ENCODE measurements at places on chromosomes 3 and 15.

GRCh38 chr3:52185837-52186236 is 12.1 kb upstream of the ALAS1 start:
- DNase-seq: no peak

DNA sequence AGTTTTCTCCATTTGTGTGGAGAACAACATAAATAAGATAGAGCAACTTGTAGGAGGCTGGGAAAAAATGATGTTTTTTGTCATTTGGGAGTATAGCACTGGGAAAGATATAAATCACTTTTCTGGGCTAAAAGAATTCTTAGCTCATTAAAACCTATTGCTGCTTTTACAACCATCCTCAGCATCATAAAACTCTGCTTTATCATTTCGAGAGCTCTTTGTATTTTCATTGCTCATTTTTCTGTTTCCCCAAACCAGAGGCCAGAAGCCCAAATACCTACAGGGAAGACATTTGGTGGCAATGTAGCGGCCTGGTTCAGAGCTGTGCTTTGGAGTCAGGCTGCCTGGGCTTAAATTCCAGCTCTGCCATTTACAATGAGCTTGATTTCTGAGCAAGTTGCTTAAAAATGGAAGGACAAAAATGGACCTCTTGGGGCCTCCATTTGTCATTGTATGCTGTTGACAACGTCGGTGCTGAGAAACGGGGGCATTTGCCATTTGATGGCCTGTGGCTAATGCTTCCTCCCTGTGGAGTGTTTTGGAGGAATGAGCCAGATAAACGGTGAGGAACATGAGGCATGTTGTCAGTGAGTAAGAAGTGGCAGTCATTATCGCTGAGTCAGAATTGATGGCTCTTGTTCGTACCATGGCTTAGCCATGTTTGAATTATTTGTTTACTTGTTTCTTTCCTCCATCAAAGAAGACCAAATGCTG is 260.0 kb downstream of the EBLN2 start:
- DNase-seq: no peak

DNA sequence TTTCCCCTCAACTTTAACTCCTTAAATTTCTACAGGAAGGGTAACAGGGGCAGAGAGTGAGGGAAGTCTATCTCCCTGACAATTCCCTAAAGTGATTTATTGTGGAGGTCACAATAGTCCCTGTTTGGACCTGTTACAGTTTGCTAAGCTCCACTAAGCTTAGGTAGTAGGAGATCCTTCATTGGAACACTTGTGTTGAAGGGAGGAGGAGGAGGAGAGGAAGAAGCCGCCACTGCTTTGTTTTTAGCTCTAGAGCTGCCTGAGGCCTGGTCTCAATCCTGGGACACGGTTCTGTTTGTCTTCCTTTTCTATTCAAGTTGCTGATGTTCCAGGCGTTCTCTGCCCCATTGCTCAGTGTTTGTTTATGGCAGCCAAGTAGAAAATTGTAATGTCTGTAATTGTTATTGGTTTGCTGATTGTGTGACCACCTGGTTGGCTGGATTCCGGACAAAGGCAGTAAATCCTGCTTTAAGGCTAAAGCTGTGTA is 48.4 kb downstream of the HES1 start:
- DNase-seq: no peak

DNA sequence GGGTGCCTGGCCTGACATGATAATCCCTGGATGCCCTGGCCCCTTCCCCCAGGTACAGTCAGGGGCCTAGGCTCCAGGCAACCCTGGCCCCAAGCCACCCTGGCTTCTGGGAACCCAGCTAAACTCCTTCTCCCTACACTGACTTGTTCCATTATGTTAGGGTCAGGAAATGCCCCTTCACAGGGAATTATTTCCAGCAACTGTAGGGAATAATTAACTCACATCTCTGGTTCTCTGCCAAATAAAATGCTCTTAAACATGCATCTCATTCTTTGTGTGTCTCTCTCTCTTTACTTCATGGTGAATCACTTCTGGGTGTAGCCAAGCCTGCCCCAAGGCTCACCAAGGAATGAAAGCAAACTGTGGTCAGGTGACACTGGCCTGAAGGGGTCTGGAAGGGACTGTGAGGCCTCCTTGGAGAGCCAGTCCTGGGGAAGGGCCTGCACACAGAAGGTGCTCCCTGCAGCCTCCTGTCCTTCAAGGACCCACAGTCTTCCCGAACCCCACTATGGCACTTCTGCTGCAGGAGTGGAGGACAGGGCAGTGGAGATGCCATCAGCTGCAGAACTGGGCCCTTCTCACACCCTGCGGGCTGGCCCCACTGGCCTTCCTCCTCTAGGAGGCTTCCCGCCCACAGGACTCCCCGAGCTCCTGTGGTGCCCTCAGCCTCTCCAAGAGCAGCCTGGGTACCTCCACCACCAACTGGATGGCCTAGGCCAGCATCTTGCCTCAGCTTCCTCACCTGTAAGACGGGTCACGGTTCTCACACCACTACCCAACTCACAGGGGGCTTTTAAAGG is 17.6 kb downstream of the TKT start:
- DNase-seq: no peak

DNA sequence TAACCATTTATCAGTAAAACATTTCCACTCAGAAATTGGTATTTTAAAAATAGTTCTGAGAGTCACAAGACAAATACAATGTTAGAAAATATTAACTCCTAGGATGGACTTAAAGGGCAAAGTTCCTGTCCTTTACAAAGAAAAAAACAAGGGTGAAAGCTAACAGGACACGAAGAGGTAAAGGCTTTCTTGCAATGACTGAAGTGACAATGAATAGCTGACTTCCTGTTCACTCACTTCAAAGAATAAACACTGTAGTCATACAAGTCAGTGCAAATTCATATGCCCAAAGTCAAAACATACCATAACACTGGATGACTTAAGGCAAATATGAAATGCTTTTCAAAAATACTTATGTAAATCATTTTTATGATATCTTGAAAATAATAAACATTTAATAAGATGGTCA is 1389.8 kb upstream of the ALCAM start:
- no peak for DNase-seq

- DNase-seq: no peak
These were observed 56.3 kb downstream of the PDZRN3 start for GRCh38 chr3:73568371-73568862.

- no peak for DNase-seq
These were observed 558 bp downstream of the DTWD1 start for GRCh38 chr15:49621401-49621811.

DNA sequence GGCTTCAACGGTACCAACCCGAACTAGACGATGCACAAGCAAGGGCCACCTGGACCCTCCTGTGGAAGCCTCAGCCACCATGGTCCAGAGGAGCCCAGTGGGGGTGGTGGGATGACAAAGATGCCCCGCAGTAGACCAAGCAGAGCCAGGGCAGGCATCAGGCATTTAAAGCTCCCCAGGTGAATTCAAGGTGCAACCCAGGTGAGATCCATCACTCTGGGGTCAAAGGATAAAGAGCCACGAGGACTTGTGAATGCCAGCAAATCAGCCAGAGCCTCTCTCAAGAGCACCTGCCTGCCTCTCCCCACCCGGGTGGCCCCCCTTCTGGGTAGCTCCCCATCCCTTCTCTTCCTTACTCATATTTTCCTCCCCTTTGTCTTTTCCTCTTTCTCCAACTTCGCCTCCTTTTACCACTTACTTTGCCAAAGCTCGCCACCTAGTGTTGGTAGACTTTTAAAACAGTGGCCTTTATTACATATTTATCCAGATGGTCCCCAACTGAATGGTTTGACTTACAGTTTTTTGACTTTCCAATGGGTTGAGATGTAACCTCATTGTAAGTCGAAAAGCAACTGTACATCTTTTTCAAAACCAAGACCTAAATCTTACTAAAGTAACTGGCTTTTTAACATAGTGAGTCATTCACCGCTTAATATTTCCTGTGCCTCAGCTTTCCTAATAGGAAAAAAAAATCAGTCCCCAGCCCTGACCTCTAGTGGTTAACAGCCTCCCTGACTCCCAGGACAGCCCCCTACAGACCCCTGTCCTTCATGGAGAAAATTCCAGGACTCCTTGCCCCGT is 18.8 kb downstream of the PLA2G4F start:
- peak; percentile 85 for DNase-seq

DNA sequence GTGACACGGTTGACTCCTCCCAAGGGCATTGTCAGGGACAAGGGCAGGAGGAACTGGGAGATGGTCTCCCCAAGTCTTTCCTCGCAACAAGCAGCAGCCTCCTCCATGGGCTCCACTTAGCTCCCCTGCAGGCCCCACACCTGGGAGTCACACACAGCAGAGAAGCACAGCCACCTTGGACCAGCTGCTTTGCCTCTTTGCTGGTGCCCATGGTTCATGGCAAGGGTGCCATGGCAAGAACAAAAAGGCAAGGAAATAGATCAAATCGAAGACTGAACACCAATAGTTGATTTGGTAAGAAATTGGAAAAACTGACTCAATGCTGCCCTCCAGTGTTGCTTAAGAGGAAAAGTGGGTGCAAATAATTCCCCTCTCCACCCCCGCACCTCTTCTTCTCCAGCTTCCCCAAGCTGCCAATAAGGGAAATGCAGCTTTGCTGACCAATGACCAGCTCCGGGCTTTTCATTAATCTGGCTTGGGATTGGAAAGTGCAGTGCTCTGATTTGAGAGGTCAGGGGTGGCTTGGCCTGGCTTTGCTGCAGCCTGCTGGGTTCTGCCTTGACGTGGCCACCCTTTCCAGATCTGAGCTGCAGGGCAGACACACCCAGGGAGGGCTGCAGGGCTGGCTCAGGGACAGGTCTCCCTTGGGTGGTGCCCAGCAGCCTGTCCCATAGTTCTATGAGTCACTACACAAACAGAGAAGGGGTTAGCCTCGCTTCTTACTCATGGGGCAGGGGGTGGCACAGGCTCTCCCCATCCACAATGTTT is 162.0 kb downstream of the KLF13 start:
- no peak for DNase-seq

DNA sequence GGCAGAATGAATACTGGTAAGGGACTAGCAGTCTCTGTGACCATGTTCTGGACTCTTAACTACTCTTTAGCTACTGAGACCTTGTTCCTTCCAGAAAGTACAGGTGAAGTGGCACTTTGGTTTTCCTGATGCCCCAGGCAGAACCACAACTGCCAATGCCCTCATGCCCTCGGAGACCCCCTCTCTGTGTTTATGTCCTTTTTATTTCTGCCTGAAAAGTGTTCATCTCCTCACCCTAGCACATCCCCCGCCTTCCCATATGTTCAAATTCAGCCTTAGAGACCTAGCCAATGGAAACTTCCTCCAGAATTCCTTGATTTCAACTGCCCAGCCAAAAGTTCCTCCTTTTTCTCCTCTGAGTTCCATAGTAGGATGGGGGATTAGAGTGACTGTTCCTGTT is 23.3 kb upstream of the RASGRF1 start:
- DNase-seq: no peak

- no peak for DNase-seq
These were observed 34.3 kb downstream of the INTS14 start for GRCh38 chr15:65576664-65577063.

DNA sequence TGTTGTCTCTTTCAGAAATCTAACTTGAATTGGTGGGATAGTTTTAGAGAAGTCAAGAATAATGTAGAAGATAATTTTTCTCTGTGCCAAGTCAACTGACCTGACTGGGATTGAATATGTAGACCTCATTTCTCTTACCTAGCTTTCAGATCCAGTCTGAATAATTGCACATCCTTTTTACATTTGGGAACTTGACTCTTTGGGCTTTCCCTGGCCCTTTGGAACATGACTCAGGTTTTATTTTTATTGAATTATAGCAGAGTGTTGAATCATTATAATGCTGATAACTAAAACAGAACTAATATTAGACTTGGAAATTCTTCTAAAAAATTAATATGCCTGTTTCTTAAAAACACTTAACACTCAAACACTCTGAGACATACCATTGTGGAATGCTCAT is 76.5 kb downstream of the PFN2 start:
- DNase-seq: no peak

GRCh38 chr3:121942116-121942786 is 48.0 kb downstream of the SLC15A2 start:
- DNase-seq: no peak

DNA sequence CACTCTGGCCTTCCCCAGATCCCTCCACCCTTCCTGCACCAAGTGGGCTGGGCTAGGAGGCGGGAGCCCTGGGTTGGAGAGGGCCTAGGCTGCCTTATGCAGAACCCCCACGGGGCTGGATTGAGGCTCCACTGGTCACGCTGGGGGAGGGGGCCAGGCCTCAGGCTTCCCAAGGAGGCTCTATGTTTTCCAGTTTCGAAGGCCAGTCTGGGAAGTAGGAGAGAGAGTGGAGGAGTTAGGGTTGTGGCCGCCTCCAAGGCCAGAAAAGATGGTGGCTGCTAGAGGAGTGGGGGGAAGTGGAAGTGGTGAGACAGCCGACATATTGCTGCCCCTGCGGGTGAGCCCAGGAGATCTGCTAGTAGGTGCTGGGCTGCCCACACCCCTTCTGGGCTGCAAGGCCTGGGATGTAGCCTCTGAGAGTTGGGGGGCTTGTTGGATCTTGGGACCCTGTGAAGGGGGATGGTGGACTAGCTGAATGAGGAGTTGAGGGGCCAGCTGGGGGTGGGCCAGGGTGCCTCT is 1.2 kb downstream of the GNAI2 start:
- no peak for DNase-seq

DNA sequence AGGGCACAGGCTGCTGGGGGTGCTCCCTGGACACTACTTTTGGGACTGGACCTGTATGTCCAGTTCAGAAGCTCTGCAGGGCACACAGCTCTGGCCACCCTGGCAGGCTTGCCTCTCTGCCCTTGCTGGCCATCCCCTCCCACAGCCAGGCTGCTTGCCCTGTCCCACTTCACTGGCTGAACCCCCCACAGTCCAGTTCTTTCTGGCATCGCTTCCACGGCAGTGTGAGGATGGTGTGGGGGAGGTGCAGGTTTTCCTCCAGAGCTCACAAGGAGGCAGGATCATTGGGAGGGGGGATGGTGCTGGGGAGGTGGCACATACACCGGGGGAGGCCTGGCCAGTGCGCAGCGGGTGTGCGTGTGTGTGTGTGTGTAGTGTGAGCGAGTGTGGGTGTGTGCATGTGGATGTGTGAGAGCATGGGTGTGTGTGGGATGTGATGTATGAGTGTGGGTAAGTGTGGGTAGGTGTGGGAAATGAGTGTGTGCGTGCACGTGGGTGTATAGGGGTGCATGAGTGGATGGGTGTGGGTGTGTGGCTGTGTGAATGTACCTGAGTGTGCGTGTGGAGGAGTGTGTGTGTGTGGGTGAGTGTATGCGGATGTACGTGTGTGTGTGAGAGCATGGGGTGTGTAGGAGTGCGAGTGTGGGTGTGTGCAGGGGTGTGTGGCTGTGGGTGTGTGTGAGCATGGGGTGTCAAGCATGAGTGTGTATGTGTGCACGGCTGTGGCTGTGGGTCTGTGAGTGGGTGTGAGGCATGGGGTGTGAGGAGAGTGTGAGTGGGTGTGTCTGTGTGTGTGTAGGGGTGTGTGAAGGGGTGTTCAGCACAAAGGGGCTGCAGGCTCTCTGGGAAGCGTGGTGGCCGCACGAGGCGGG is 155.2 kb downstream of the NSMCE3 start:
- no peak for DNase-seq

GRCh38 chr3:126264381-126264780 is 84.0 kb upstream of the ALDH1L1 start:
- DNase-seq: no peak

- no peak for DNase-seq
These were observed 12.9 kb upstream of the SNRK start for GRCh38 chr3:43273416-43273815.
